Iris pigment epithelial cell (primary cell): ENCODE measurements at places on chromosomes 13 and 19.

DNA sequence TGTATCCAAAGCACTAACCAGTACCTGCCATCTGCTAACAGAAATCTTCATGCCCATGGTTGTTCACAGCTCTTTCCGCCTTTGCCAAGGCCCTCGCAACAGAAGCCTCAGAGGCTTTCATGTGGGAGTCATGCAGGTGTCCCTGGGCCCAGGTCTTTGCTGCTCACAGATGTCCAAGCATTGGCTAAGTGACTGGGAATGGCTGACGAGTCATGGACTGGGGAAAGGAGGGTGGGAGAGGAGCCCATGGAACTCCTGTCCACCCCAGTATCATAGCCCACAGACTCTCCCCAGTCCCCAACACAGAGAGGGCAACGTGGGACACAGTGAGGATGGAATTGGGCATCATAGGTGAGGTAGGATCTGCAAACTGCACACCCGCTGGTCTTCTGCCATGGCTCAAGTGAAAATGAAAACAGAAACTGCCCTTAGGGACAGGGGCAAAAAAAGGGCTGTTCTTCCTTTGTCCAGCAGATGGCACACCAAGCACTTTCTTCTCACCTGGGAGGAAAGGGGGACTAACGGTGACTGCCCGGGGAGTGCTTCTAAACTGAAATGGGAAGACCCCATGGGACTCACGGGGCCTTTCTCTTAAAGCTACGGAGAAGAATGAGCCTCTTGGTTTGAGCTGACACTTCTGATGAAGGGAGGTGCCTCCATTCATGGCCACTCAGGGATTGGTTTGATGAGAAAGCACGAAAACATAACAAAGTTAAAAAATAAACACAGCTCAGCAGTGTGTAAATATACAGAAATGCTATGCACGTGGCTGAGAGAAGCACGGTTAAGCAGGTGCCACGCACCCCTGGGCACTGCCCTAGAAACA, 11.1 kb upstream of the DHRS12 start:
- DNase-seq, result peak; percentile 54

- no peak for DNase-seq
Observed at GRCh38 chr13:101714195-101714594, 261.7 kb downstream of the ITGBL1 start.

- peak; percentile 55 for DNase-seq
Observed at GRCh38 chr13:32881074-32881776, 135.0 kb upstream of the KL start.

DNA sequence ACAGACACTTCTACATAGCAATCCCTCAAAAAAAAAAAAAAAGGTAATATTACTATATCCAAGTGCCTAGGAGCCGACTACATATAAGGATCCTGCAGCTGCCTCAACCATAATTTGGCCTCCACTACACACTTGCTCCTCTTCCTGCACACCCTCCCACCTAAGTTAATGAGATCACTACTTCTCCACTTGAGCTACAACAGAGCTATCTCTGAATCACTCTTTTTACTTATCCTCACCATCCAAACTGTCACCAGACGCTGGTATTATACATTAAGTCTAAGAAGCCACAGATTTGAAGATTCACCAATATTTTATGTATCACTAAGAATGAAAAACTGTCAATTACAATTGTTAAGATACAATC, 8.3 kb downstream of the OBI1 start:
- no peak for DNase-seq

- DNase-seq, result no peak
Observed at GRCh38 chr19:33840783-33841182, 44.1 kb downstream of the KCTD15 start.

- no peak for DNase-seq
Observed at GRCh38 chr19:3516675-3517207, 10.6 kb downstream of the FZR1 start.

GRCh38 chr19:30879736-30880135, 469.5 kb downstream of the TSHZ3 start:
- no peak for DNase-seq

DNA sequence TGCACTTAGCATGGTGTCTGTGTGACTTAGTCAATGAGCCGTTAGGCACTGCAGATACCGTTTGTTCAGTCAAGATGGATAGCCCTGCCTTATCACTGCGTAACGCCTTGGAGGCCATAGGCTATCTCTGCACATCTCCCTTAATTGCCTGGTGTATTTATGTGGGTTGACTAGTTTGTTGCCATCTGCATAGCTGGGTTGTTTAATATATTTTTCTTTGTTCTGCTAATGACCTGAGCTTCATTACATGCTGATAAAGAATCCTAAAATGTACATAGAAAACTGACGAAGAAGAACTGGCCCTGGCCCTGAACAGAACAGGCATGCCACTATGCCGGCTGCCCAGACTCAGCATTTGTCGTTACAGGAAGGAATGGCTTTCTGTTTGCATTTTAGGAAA, 297.8 kb downstream of the SHISA2 start:
- DNase-seq, result no peak

DNA sequence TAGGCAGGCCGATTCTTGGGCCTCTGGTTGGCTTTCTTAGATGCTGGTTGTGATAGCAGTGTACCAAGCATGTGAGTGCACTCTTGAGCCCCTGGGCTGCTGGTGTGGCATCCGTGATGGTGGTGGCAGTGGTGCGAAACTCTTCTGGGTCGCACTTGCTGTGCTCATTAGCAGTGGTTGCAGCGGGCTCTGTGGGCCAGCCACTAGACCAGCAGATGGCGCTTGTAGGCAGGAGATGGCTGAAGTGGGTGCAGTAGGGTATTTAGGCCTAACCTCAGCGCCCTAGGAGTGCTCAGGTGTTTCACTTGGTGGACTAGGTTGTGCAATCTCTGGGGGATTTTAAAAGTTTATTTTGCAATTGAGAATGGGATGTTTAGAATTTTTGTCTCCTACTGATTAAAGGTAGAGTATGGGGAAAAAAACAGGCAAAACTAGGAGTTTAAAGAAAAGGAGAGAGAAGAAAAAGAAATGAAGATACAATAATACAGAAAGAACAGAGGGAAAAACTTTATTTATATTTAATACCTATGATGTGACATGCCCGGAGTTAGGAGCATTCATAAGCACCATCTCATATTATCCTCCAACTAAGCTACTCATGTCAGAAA, 4.3 kb upstream of the ZNF17 start:
- peak; percentile 53 for DNase-seq

- peak; percentile 48 for DNase-seq
Observed at GRCh38 chr19:1465191-1466016, 13.6 kb downstream of the C19orf25 start.

DNA sequence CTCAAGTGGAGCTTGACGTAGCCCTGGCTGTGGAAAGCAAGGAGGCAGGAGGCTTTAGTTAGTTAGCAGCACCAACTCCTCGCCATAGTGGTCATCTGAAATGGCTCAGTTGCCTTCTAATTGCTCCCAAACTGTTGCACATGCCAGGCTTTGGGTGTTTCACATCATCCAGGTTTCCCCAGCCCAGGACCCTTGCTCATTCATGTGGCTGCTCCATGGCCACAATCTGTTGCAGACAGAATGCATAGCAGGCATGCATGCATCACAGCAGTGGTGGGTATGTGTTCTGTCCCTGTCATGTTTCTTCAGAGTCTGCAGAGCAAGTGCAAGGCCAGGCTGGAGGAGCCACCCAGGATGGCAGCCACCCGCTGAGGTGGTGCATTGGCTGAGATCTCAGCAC, 407.6 kb downstream of the TSHZ3 start:
- DNase-seq, result no peak

- peak; percentile 93 for DNase-seq
Observed at GRCh38 chr13:113897161-113897560, 33.3 kb upstream of the GAS6 start.

GRCh38 chr13:114034481-114034891, 60.6 kb upstream of the C13orf46 start:
- DNase-seq, result peak; percentile 51

DNA sequence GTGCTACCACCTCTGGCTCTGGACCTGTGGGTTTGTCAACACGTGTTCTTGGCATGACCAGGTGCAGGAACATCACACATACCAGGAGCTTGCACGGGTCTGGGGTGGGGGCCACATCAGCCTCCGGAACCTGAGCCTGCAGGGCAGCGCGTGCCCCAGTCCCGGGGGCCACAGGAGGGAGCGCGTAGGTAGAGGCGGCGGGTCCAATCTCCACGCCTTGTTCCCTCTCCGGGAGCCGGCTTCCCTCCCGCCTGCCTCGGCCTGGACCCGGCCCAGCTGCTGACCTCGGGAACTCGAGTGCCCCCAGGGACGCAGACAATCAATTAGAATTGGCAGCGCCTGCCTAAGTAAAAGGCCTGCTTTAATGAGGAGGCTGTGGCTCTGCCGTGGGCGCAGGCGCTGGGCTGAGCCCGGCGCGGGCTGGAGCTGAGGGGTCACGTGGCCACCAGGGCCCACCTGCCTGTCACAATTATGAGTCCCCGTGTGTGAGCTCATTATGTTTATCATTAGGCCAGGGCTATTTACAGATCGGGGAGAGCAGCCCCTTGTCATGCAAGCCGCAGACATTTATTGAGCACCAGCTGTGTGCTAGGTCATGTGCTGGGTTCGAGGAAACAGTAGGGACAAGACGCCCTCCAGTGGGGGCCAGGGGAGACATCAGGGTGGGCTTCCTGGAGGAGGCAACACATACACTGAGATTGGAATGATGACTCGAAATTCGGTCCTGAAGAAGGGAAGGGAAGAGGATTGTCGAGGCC, 32.2 kb upstream of the TNFAIP8L1 start:
- DNase-seq, result no peak

GRCh38 chr19:19547674-19548336, 9.7 kb downstream of the CILP2 start:
- DNase-seq, result no peak

DNA sequence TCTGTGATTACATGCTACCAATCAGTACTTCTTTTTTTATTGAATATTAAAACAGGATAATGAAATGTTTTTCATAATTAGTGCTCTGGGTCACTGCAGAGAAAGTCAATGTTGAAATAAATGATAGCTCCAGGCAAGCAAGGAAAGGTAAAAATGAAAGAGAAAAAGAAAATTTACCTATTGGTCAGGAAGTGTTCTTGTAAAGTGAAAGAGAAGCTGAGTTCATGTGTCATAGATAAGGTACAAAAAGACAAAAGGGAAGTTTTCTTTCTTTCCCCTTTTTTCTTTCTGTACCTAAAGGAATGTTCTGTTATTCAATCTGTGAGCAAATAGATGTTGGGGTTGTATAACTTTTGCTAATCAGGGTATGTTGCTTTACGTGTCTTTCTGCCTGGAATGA, 197.0 kb downstream of the PCDH9 start:
- no peak for DNase-seq

DNA sequence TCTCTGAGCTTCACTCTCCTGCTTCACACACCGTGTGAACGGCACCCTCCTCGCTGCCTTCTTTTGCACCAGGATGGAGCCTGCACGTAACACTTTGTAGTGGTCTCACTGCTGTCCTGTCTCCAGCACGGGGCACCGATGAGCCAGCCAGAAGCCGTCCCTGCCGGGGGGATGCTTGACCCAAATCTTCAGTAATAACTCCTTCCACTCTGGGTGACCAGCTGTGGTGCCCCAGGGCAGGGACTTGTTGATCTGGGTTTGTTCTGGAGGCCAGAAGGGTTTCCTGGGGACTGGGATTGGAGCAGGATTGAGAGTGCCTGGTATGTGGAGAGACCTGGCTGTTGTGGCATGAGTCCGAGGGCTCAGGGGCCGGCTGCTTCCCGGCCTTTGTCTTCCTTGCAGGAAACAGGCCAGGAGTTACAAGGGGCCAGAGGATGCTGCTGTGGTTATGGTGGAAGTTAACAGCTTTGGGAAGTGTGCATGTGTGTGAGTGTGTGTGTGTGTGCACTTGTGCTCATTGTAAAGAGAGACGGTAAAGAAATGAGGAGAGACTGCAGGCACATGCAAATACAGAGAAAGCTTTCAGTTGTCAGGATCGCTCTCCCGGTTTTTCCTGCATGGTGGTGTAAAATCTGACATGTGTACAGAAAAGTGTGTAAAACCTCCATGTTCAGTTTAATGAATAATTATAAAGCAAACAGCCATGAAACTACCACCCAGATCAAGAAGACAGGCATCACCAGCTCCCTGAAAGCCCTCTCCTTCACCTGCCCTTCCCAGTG, 18.9 kb downstream of the PAK4 start:
- no peak for DNase-seq

GRCh38 chr19:20662421-20663105, 1.2 kb upstream of the ZNF626 start:
- DNase-seq, result no peak

- DNase-seq, result no peak
Observed at GRCh38 chr13:59641261-59641660, 522.5 kb downstream of the DIAPH3 start.

DNA sequence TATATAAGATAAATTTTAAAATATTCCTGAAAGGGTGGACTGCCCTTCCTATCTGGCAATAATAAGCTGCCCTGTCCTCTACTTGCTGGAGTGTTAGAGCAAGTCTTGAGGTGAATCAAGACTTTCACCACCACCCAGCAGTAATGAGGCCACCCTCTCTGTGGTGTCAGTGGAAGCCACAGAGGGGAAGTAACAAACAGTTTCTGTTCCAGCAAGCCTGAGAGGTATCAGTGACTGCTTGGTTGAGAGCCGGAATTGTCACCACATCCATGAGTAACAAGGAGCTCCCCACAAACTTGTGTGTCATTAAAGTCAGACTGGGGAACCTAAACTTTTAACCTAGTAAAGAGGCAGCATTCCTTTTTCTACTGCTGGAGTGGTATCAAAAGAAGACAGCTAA, 532.7 kb upstream of the SPRY2 start:
- DNase-seq, result no peak

DNA sequence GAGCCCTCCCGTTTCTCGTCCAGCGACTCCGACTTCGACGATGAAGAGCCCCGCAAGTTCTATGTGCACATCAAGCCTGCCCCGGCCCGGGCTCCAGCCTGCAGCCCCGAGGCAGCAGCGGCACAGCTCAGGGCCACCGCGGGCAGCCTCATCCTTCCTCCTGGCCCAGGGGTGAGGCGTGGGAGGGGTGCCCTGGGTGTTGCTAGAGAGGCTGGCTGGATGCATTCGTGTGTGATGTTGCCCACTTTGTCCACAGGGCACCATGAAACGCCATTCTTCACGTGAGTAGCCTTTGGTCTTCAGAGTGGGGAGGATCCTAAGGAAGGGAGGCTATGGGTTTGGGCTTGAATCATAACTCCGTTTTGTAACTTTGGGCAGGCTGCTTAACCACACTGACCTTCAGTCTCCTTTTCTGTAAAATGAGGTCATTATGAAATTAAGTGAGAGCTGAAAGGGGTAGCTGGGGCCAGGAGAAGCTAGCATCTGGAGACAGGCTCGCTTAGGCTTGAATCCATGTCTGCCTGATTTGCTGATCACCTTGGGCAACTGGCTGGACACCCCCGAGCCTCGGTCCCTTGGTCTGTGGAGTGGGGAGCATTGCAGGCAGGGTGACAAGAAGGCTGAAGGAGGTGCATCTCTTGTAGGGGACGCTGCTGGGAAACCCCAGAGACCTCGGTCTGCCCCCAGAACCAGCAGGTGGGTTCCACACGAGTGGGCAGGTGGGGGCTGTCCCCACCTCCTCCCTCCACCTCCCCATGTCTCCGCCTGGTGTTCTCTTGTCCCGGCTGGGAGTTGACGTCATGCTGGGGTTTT, 18.7 kb upstream of the B3GNT3 start:
- peak; percentile 46 for DNase-seq

GRCh38 chr13:41017159-41017558, 2.0 kb downstream of the ELF1 start:
- no peak for DNase-seq

GRCh38 chr13:63516124-63516523, 2100.5 kb upstream of the PCDH20 start:
- DNase-seq, result peak; percentile 16

- peak; percentile 90 for DNase-seq
Observed at GRCh38 chr13:45328661-45329111, 12.3 kb downstream of the TPT1 start.
